ENCODE measurements at places on chromosomes 2 and 18. TPM values are rescaled to one million over a fixed set of nuclear protein-coding genes. Genes with fewer than 3 reads are reported as not detected.
A peak's percentile ranks its signal among the peaks of the same experiment; 100 is the strongest.

DNA sequence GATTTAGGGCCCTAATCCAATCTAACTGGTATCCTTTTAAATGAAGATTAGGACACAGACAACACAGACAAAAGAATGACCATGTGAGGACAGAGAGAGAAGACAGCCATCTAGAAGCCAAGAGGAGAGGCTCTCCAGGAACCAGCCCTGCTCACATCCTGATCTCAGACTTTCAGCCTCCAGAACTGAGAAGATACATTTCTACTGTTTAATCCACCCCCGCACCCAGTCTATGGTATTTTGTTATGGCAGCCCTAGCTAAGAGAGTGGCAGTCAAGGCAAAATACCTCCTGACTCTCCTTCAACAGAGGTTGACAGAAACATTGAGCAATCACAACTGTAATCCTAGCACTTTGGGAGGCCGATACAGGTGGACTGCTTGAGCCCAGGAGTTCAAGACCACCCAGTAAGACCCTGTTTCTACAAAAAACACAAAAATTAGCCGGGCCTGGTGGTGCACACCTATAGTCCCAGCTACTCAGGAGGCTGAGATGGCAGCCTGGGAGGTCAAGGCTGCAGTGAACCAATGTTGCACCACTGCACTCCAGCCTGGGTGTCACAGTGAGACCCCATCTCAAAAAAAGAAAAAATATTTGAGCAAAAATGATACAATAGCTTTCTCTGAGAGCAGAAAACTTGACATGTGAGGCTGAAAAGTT lies 34.7 kb downstream of the WDR33 start:
- no peak overlapping the region for H3K27ac ChIP-seq
- H3K36me3 ChIP-seq = no peaks in the 10 kb centered on the region
- H3K4me1 ChIP-seq = no peaks in the 10 kb centered on the region
- no peak for DNase-seq

- no peaks in the 10 kb centered on the region for H3K4me1 ChIP-seq
- no peak overlapping the region for H3K4me3 ChIP-seq
- no peaks in the 10 kb centered on the region for H3K36me3 ChIP-seq
- DNase-seq = no peak
- no peak overlapping the region for H3K27ac ChIP-seq
These were observed 147.9 kb upstream of the ACAA2 start for GRCh38 chr18:49961271-49961670.

- H3K27ac ChIP-seq = no peak overlapping the region
- H3K27me3 ChIP-seq = no peaks in the 10 kb centered on the region
- DNase-seq = no peak
- no peaks in the 10 kb centered on the region for H3K4me1 ChIP-seq
- no peak overlapping the region for H3K4me3 ChIP-seq
These were observed 84.9 kb downstream of the DGKD start for GRCh38 chr2:233439191-233439590.

DNA sequence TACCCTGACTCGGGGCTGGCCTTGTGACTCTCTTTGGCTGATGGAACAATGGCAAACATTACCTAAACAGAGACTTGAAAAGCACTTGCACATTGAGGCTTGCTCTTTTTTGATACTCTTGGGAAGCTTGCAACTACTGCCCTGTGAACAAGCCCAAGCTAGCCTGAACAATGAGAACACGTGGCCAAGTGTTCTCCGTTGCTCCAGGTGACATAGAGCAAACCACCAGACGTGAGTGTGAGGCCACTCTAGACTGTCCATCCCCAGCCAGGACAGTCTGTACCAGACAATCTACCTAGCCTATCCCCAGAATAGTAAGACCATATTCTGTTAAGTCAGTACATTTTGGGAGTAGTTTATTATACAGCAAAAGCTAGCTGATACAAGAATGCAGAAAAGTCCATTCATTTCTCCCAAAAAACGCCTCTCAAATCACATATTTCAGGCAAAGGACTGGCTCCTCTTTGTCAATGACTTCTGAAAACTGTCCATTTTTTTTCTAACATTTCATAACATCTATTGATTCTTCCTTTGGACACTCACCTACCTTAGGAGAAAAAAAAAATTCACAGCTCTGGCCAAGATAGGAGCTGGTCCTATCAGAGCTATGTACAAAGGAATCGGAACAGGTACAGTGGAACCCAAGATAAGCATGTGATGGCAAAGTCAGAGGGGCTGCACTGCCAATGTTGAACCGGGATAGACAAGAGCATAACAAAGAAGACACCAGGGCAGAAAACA lies 142.1 kb upstream of the PKDCC start:
- no peak overlapping the region for H3K4me3 ChIP-seq
- no peak for DNase-seq
- H3K27me3 ChIP-seq = no peaks in the 10 kb centered on the region
- H3K36me3 ChIP-seq = no peaks in the 10 kb centered on the region

- H3K36me3 ChIP-seq = peaks cover 12% of the 10 kb centered on the region
- H3K4me3 ChIP-seq = no peak overlapping the region
- no peaks in the 10 kb centered on the region for H3K4me1 ChIP-seq
- H3K27ac ChIP-seq = no peak overlapping the region
- no peak for DNase-seq
These were observed 51.7 kb downstream of the BOLA3 start for GRCh38 chr2:74096052-74096451.

DNA sequence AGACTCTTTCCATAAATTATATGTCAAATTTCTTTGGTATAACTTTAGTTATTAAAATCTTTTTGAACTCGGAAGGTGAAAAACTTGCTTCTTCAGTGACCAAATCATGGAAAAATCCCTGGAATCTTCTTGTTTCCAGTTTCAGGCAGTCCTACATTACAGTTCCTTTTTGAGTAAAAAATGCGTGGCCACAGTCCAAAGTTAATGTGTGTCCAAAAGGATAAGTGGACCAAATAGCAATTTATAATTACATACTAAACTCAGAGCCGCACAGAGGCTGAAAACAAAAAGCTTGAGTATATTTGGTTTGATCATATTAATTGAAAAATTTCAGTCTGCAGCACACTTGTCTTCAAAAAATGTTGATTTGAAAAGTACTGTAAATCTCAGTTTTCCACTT lies 28.4 kb upstream of the DYNC2LI1 start:
- H3K27ac ChIP-seq = no peak overlapping the region
- DNase-seq = no peak
- no peaks in the 10 kb centered on the region for H3K36me3 ChIP-seq

- peak; percentile 31 for DNase-seq
- H3K36me3 ChIP-seq = no peaks in the 10 kb centered on the region
- H3K27me3 ChIP-seq = no peaks in the 10 kb centered on the region
- no peak overlapping the region for H3K4me3 ChIP-seq
- 0 out of 2 replicates have a peak, but pooled peaks cover 2% of the 10 kb centered on the region for H3K4me1 ChIP-seq
These were observed 98.2 kb upstream of the B3GNT7 start for GRCh38 chr2:231297108-231297908.

DNA sequence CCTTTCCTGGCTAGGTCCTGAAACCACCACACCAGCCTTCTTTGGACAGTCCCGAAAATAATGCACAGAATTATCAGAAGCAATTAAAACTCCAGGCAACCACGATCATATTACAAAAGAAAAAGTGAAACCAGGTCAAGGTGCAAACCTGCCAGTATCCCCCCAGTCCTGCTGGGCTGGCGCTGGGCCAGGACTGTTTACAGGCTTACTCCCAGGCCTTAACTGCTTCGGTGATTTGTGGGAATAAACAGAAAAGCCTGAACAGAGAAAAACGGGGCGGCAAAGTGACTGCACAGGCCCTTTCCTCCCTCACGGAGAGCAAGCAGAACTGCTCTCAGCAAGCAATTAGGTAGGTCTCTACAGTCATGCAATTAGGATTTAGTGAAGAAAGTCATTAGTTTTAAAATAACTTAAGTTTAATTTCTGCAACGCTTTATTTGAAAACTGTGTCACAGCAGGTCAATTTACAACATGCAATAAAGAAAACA lies 1.3 kb downstream of the HDAC4 start:
- no peak for DNase-seq
- no peak overlapping the region for H3K27ac ChIP-seq
- H3K4me3 ChIP-seq = peak overlapping the region; percentile 43
- H3K36me3 ChIP-seq = no peaks in the 10 kb centered on the region

DNA sequence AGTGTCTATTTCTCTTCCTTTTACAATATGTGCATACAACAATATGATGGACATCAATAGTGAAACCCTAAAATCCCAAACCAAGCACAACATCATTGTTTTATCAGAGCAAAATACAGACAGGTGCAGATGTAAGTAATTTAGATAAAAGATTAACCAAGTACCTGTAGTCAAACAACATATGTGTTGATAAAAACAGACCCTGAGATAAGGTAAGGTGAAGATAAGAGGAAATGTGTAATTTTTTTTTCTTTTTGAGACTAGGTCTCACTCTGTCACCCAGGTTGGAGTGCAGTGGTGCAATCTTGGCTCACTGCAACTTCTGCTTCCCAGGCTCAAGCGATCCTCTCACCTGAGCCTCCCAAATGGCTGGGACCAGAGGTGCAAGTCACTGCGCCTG lies 589.8 kb downstream of the PLCL1 start:
- H3K27ac ChIP-seq = no peak overlapping the region
- no peak overlapping the region for H3K4me3 ChIP-seq
- no peak for DNase-seq
- H3K4me1 ChIP-seq = no peaks in the 10 kb centered on the region

DNA sequence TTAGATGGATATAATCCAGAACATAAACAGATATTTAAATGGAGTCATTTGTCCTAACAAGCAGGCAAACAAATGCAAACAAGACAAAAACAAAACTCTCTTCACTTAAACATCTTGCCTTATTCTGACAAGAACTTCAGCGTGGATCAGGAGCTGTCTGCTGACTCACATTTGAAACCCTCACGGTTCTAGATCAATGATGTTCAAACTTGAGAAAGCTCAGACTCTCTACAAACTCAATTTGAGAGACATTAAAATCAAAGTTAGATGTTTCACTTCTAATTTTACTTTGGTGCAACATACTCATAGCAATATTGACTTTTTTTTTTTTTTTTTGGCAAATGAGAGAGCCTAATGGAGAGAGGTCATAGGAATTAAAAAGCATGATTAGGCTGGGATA lies 362.8 kb upstream of the SLC14A2 start:
- no peak overlapping the region for H3K27ac ChIP-seq
- H3K4me3 ChIP-seq = no peak overlapping the region
- H3K36me3 ChIP-seq = no peaks in the 10 kb centered on the region

DNA sequence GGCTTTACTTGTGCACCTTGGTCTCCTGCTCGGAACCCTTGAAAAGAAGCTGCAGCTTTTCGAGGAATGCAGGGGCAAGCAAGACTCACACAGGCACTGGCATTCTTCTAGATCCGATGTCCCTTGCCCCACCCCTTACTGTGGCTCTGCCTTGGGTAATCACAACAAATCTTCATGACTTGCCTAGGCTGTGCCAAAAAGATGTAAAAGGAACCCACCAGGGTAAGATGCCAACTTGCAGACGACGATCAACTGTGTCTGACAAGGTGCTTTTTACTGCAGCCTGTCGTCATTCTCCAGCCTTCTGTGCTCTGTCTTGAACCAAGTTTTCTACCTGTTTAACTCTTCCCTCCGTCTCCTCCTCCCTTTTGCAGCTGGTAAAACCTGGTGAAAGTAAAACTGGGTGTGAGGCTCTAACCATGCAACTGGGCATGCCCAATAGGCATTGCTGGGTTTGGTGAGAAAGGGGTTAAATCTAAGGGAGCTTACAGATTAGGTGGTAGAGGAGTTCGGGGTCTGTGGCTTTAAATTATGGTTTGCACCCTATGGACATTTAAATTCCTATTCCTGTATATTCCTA lies 909 bp upstream of the NRXN1 start:
- H3K27me3 ChIP-seq = no peaks in the 10 kb centered on the region
- H3K4me3 ChIP-seq = peak overlapping the region; percentile 73
- 0 out of 2 replicates have a peak, but pooled peaks cover 2% of the 10 kb centered on the region for H3K36me3 ChIP-seq
- no peak overlapping the region for H3K27ac ChIP-seq

DNA sequence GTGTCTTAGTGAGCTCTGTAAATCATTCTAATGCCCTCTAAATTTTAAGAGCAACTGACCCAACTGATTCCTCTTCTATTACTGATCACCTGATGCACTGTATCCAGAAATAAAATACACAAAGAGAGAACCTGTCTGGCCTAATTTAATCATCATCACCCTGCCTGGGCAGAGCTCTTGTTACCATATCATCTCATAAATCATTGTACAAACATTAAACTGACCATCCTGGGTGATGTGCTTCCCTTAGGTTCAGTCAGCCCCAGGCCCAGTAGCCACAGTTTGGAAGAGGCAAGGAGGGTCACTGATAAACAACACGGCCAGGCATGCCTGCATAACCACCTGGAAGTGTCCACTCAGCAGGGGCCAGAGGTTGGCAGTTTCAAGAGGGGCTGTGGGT lies 22.7 kb upstream of the ACMSD start:
- H3K27me3 ChIP-seq = no peaks in the 10 kb centered on the region
- no peak overlapping the region for H3K4me3 ChIP-seq
- no peak for DNase-seq

DNA sequence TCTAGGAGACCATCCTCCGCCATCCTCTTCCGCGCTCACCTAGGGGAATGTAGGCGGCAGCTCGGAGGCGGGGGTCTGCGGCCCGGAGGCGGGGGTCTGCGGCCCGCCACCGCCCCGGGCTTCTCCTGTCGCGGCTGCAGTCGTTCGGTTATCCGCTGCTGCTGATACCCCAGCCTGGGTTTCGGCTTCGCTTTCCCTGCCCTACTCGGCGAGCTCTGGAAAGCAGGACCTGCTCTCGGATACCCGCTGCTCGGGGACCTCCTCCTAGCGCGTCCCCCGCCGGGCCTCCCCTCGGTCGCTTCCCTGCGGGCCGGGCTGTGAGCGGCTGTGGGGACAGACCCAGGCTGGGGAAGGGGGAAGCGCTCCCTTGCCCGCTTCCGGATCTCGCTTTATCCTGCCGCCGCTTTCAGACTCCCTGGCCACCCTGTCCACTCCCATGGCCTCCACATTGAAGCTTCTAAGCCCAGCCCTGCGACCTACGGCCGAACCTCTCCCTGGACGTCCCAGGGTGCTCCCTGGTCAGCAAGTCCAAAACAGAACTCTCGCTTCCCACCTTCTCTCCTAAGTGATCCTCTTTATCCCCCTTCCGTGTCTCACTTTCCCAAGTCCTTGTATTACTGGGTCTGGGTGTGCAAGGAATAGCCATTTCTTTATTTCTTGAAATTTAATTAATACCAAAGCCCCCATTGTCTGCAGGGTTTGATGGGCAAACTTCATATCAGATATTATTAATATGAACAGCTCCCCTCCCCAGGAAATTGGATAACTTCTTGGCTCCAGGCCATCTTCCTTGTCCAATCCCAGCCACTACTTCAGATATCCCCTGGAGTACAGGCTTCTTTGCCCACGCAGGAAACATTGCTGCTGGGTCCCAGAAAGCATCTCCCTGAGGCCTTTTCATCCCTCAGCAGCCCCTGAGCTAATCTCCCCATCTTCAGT lies 769 bp downstream of the FKBP1B start:
- H3K27ac ChIP-seq = no peak overlapping the region
- H3K4me3 ChIP-seq = peak overlapping the region; percentile 78
- peaks cover 6% of the 10 kb centered on the region for H3K4me1 ChIP-seq
- H3K36me3 ChIP-seq = no peaks in the 10 kb centered on the region
- H3K27me3 ChIP-seq = no peaks in the 10 kb centered on the region

- H3K27ac ChIP-seq = no peak overlapping the region
- no peaks in the 10 kb centered on the region for H3K27me3 ChIP-seq
These were observed 74.9 kb upstream of the DOCK10 start for GRCh38 chr2:225117051-225117716.

ZBTB7C gene
- total RNA-seq = 0.23 TPM

SKOR2 gene
- 0.21 TPM for total RNA-seq

RFTN2 gene
- total RNA-seq = 2.4 TPM

C1QL2 gene
- 0.88 TPM for total RNA-seq

CD8A gene
- total RNA-seq = 0.39 TPM

LINC00305 gene
- total RNA-seq = not detected

ESCO1 gene
- 44.6 TPM for total RNA-seq

NGEF gene
- 3.2 TPM for total RNA-seq

CFAP221 gene
- total RNA-seq = 0.71 TPM

RAB27B gene
- total RNA-seq = 0.60 TPM

Data from H1 (cell line).